Hypothalamus (tissue), 51 donors: ENCODE measurements at places on chromosomes 16 and 17.
A peak's percentile ranks its signal among the peaks of the same experiment; 100 is the strongest.

GRCh38 chr16:2037647-2038381 is 9.8 kb downstream of the NTHL1 start:
- no peak for DNase-seq

DNA sequence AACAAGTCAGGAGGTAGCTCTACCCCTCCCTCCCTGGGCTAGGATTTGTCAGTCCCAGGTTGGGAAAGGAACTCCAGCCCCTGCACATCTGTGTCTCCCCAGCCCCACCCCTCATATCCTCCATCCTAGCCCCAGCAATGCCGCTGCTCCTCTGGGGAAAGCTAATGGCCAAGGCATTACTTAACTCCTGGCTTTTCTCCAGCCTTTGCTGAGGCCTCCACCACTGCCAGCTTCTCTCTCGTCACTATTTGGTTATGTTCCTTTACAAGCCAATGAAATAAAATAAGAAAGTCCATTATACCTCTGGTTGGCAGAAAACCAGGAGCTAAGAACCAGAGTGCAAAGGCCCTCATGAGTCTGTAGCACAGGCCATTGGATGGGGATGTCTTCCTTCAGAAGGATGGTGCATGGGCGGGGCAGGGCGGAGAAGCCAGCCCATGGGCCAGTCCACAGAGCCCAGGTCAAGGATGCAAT is 171.0 kb downstream of the CCDC182 start:
- DNase-seq = peak; percentile 63

DNA sequence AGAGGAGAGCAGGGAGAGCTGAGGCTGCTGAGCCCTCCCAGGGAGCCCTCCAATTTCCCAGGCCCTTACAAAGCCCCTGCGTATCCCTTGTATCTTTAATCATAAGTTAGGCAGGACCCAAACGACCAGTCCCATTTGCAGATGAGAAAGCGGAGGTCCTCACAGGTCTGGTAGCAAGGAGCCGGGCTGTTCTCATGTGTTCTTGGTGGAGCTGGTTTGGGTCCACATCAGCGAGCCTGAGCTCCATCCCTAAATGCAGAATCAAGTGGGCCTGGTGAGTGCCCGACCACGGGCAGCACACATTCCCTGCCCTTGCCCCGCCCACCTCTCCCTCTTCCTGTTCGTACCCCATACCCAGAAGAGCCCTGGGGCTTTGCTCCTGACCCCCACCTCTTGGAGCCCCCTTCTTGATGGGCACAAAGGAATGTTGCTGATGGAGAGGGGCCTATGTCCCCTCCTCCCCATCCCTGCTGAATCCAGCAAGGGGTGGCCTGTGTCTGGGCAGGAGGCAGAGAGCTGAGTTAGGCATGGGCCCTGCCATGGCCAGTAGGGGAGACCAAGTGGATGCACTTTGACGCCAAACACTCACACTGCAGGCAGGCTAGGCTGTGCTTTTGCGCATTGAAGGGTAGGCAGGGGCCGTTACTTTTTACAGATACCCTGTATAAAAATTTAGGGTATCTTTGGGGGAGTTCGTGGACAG is 18.3 kb upstream of the ADCY7 start:
- no peak for DNase-seq

DNA sequence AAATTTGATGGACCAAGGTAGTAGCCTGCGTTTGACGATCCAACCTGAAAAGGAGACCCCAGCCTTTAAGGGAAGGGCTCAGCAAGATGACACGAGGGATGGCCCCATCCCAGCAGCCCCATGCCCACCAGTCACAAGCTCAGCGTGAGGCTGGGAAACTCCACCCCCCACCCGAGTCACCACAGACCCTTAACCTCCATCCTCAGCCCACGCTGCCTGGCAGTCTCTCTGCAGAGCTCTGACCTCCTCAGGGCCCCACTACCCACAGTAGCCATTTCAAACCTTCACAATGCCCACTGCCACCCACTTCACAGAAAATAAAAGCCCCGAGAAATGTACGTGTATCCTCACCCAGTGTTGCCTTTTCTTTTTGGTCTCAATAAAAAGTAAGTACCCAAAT is 18.7 kb downstream of the USP36 start:
- DNase-seq = no peak

GRCh38 chr16:90007015-90007414 is 12.2 kb downstream of the DBNDD1 start:
- no peak for DNase-seq

- no peak for DNase-seq
Observed at GRCh38 chr16:19488213-19488640, 33.7 kb downstream of the GDE1 start.

- DNase-seq = no peak
Observed at GRCh38 chr17:61770752-61771533, 92.4 kb downstream of the BRIP1 start.

- DNase-seq = no peak
Observed at GRCh38 chr17:28634206-28634865, 10.6 kb downstream of the BLTP2 start.

DNA sequence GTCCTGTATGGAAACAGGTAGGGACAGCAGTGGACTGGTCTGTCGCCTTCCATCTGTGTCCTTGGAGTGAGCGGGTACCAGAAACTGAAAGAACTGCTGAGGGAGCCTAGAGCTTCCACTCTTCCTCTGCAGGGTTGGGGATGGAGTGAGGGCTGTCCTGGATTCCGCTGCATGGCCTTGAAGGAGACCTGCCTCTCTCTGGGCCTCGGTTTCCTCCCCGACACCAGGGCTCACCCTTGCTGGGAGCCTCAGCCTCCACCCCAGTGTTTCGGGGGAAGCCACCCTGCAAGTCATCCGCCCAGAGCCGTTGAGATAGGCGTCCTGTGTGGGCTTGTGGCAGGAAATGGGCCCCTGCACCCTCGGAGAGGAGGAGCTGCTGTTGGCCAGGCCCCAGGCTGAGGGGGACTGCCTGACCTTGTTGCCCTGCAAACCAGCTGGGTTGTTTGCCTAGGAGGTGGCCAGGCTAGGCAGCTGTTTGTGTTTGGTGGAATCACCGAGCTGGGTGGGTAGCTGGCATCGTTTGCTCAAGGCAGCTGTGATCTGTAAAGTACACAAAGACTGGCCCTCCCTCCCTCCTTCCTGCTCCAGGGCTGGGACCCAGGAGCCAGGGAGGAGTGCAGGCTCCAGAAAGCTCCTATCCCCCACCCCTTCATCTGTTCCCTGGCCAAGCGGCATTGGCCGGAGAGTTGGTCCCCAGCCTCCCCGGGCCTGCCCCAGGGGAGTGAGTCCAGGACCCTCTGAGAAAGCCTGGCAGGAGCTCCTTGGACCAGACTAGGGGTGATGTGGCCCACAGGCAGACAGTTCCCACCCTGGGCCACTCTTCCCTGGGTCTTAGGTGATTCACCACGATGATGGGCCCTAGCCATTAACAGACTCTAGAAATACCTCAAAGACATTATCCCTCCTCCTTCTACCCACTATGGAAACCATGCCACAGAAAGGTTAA is 1.3 kb downstream of the RAB37 start:
- no peak for DNase-seq

DNA sequence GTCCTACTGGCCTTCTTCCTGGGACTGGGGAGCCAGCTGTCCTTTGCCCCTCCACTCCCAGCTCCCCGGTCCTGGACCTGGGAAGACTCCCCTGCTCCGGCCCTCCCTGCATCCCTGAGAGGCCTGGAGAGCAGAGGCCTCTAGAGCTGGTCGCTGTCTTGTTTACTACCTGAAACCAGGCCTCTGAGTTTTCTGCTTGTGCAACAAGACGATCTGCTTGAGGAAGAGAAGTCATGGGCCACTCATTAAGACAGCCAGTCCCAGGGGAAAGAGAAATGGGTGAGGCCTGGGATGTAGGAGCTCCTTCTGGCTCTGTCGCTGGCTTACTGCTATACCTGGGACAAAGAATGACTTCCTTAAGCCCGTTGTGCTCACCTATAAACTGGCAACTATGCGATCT is 29.8 kb upstream of the GPRC5C start:
- DNase-seq = no peak

GRCh38 chr17:53088481-53088880 is 734.2 kb upstream of the KIF2B start:
- no peak for DNase-seq

GRCh38 chr16:17529982-17530760 is 59.4 kb upstream of the XYLT1 start:
- DNase-seq = no peak
